ENCODE measurements at places on chromosomes 13 and 19.

GRCh38 chr13:51632591-51633362, 48.5 kb downstream of the WDFY2 start:
- no peak for DNase-seq

- no peak for DNase-seq
These were observed 18.9 kb upstream of the ENOX1 start for GRCh38 chr13:43805681-43806128.

DNA sequence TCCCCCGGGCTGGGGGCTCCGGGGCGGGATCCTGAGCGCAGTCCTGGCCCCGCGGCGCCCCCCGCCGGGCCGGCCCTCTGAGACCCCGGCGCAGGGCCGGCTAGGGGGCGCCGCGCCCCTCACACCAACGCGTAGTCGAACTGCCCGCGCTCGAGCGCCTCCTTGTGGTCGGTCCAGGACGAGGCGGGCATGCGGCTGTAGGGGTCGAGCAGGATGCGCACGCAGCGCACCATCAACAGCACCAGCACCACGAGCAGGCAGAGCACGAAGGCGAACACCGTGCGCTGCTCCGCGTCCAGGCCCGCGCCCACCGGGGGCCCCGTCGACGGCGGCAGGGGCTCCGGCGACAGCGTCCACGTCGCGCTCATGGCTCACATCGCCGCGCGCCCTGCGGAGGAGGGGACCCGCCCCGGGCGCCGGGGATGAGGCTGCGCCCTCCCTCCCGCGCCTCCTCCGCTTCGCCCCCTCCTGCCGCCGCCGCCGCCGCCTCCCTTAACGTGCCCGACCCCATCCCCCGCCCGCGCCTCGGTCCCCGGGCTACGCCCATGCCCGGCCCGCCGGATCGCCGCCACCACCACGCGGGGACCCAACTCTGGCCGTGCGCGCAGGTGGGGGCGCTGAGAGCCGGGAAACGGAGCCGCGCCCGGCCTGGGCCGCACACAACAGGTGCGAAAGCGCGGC, 624 bp downstream of the CTXN1 start:
- peak; percentile 93 for DNase-seq

GRCh38 chr19:1293782-1294604, 8.3 kb downstream of the EFNA2 start:
- peak; percentile 71 for DNase-seq

DNA sequence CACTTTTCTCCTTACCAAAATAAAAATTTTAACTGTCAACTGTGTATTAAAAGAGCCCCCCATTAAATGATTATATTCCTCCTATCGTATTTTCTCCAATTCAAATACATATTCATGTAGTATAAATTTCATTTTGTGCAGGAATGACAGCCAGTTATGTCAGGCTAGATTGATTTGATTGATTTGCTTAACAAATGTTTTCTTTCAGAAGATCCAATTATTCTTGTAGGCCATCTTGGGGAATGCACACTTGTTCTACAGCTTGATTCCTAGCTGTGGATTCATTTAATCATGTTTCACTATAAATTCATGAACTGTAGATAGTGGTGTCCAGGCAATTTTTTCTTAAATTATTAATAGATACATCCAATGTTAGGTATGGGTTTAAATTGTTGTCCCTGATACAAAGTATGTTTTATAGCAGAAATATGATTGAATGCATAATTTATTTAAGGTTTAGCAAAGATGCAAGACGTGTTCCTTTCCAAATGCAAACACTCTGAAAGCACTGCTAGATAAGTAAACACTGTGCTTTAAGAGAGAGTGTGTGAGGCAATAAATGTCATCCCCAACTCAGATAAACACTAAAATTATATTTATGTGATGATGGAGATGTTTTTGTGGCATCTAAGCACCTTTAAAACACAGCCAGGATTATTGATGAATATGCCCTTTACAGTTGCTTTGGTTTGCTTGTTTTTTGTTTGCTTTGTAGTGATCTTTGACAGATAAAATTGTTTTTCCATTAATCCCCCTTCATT, 531.1 kb downstream of the DCT start:
- no peak for DNase-seq

DNA sequence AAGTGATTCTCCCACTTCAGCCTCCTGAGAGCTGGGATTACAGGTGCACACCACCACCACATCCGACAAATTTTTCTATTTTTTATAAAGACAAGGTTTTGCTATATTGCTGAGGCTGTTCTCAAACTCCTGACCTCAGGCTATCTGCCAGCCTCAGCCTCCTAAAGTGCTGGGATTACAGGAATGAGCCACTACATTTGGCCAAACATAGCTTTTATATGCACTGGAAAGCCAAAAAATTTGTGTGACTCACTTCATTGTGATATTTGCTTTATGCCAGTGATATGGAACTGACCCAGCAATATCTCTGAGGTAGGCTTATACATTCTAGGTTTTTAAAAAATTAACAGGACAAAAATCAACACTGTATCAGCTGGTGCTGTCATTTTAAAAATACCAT, 26.8 kb upstream of the ACOD1 start:
- DNase-seq: no peak

DNA sequence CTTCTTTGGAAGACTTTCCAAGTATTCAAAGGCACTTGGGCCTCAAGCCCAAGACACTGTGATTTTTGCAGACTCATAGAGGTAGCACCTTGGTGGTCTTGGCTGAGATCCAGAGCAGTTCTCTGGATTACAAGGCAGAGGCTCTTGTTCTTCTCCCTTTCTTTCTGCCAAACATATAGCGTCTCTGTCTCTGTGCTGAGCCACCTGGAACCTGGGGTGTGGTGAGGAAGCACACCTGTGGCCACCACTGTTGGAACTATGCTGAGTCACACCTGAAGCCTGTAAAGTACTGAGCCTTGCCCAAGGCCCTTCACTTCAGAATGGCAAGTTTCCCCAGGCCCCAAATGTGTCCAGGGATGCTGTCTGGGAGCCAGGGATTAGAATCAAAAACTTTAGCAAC, 127.5 kb downstream of the FREM2 start:
- DNase-seq: peak; percentile 71

DNA sequence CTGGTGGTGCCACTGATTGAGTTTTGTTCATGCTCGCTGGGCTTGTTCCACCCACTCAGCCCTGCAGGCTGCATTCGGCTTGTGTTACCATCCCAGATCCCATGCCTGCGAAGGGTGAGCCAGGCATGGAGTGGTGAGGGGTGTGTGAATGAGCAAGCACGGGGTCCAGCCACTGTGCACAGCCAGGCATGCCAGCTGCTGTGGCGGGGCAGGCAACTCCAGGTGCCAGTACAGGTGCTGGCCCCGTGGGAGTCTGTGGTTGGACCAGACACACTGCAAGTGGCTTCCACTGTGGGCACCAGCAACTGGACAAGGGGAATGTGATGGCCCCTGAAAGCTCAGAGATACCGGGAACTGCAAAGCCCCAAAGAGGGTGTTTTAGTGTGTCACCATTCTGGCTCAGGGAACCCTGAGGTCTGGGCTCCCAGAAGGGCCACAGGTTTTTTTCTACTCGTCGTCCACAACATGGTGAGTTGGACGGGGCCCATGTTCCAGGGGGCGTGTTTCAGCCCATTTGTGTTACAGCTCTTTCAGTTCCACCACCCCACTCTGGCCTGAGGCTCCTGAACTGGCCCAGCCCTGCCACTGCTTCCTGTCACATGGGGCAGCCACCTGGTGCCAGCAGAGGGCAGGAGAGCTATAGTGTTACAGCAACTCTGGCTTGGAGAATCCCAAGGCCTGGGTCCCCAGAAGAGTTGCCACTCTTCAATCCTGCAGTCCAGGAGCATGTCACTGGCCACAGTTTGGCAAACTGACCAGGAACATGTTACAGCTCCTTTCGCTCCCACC, 217.0 kb upstream of the OBI1 start:
- peak; percentile 59 for DNase-seq

- no peak for DNase-seq
These were observed 22.2 kb downstream of the PPP2R1A start for GRCh38 chr19:52211926-52212571.

DNA sequence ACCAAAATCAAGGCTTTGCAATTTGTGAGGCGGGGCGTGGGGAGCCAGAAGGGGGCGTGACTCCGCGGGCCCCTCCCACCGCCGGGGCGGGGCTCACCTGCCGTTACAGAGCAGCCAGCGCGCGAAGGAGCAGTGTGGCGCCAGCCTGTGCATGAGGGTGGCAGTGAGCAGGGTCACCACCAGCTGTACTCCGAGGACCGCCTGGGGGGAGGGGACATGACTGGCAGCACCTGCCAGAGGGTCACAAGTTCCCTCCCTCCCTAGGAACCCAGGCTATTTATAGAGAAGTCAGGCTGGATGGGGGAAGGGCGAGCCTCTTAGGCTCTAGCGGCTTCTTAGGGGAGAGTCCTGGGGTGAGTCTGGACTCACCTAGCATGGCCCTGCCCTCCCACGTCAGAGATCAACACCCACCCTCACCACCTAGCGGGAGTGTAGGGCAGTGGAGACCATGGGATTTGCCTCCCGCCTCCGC, 3.6 kb downstream of the TMEM161A start:
- DNase-seq: peak; percentile 77

DNA sequence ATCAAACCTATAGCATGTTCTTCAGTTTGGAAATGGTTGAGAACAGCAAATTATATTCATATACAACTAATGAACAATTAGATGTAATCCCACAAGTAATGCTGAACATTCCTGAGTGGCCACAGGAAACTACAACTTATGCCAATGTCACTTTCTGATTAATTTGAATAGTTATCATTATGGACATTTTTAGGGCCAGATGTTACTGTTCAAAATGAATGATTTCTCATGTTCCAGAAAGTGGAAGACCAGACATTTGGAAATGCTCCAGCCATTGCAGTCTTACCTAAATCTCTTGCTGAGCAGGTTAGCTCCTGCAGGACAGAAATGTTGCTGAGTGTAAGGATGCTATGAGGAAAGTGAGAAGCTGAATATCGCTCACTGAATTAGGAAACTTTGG, 819.8 kb downstream of the PCDH9 start:
- no peak for DNase-seq

- DNase-seq: no peak
These were observed 184.4 kb downstream of the NALCN start for GRCh38 chr13:101231751-101232428.

GRCh38 chr19:50981587-50982146, 2.0 kb downstream of the KLK7 start:
- DNase-seq: no peak

DNA sequence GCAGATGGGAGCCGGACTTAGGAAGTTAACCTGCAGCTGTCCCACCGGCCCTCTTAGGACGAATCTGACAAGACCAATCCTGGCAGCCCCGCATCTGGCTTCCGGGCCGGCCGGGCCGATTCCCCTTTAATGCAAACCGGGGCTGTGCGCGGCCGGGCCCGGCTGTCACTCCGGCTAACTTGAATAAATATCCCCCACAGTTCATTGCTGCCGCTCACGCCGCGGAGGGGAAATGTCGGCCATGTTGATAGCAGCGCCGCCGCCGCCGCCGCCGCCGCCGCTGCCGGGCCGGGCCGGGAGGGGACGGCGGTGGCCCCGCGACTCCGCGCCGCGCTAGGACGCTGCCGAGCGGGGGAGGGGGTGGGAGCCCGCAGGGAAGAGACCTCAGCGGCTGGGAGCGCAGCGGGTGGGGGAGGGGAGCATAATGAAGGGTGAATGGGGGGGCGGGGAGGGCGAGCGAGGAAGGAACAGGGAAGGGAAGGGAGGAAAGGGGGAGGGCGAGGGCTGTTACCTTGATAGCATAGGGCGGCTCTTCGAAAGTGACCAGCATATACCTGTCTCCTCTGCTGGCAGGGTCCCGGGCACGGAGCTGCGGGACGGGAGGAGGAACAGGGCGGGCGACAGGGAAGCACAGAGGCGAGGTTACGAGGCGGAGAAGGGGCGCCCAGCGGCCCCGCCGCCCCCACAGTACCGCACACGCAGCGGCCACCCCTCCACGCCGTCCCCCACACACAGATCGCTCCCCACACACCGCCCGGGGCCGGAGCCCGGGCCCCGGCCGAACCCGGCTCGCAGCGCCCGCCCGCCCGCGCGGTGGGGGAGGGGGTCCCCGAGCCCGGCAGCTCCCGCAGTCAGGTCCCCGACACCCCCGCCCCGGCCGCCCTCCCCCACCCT, 1.1 kb downstream of the INTS6 start:
- peak; percentile 86 for DNase-seq

DNA sequence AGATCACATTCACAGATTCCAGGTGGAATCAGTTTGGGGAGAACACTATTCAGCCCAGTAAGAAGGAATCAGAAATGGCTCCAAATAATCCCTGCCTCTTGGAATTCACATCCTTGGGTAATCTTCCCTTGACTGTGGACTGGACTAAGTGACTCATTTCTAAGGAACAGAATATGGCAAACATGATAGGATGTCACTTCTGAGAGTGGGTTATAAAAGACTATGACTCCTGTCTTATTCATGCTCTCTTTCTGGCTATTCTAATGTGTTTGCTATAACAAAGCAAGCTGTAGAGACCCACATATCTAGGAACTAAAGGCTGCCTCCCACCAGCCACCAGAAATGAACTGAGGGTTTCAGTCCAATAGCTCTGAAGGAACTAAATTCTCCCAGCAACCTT, 37.8 kb downstream of the MBD3L2B start:
- no peak for DNase-seq

- DNase-seq: no peak
These were observed 696.5 kb downstream of the UQCRFS1 start for GRCh38 chr19:28516415-28516872.

All from upper lobe of left lung (tissue), 6 donors.